ENCODE measurements at places on chromosomes 7 and 10.
A peak's percentile ranks its signal among the peaks of the same experiment; 100 is the strongest.

DNA sequence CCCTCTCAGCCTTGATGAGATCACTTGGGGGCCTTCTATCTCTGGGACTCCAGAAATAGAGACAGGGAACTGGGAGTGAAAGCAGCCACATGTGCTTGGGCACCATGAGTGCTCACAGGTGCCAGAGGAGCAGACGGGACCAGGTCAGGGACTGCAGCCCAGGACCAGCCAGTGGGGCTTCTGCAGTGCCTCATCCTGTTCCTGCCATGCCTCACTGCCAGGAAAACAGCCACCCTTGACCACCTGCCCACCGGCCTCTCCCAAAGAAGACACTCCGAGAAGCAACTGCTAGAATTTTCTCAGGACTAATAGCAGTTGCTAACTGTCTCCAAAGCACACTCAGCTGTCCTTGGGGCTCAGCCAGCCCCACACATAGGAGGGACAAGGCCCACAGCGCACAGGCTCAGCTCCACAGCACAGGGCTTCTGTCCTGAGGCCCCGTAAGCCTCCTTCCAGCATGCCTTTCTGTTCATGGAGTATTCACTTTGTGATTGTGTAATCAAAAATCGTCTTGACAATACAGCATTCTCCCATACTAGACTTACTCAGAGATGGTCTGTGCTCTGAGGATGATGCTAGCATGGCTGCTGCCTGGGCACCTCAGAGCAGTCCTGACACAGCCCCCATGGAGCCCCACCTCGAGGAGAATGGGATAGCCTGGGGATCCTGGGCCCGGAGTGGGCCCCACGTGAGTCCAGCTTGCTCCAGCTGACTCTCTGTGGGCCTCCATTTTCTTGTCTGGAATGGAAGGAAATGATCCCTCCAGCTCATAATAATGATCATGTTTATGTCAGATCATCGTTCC, 115.7 kb upstream of the RET start:
- no peak for DNase-seq

DNA sequence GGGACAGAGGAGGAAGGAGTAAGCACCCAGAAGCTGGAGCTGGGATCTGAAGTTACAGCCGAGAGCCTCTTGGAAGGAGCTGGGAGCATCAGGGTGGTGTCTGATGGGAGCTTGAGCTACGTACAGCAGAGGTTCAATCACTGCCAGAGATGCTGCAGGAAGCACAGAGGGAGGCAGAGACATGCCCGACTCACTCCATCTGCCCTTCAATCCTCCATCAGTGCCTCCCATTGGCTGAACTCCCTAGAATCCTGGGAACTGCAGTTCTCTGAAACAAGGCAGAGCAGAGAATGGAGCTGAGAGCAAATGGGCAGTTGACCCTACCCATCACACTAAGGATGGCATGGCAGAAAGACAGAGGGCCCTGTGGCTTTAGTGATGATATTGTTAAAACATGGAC, 40.0 kb upstream of the CTBP2 start:
- DNase-seq = no peak

- no peak for DNase-seq
Observed at GRCh38 chr10:122034149-122034756, 45.3 kb downstream of the TACC2 start.

DNA sequence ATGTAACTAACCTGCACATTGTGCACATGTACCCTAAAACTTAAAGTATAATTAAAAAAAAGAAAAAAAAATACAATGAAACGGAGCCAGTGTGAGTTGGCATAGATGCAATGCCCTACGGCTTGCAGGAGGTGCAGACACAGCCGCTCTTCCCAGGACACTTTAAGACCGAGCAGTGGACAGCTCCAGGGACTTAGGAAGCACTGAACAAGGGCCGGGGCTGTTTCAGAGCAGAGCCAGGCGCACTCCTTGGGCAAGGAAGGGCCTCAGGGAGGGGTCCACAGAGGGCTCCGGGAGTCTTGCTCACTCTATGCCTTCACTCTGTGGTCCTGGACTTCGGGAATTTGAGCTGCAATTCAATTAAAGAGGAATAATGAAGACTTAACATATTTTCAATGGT, 355.3 kb downstream of the TCERG1L start:
- no peak for DNase-seq

GRCh38 chr7:6250364-6250833, 22.0 kb downstream of the CYTH3 start:
- DNase-seq = no peak

GRCh38 chr7:93890464-93891068, at the start of gene TFPI2:
TSS of gene TFPI2 (minus strand) at chr7:93890753. CDS start at chr7:93890678, 75 bp downstream.
- no peak for DNase-seq

- no peak for DNase-seq
Observed at GRCh38 chr10:71191551-71192076, 20.8 kb upstream of the UNC5B start.

DNA sequence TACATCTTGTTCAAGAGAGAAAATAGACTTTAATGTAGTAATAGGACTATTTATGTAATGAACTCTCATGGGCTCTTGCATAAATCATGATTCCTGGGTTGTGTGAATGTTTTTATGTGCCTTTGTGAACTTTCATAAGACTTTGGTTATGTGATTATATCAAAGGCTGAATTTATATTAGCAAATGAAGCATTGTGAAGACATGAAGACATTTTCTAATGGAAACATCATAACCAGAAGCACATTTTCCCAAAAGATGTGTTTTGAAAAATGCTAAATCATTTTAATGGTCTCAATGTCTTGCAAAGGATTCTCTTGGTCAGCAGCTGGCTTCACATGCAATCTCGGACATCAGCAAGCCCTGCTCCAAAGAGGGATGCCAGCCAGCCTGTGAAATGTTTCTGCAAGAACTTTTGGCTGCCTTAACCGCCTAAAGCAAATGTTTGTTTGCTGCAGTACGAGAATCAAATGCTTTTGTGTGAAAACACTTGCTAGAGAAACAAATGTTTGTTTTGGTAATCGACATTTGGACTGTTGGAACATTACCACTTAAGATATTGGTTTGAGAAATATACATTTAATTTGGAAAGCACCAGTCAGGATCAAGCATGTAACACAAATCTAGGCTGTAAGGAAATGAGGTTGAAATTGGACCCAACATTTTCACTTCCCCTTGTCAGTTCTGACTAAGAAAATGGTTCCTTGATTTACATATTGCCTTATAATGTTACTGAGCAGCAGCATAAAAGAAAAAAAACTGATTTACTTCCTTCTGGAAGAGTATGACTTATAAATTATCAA, 102.1 kb downstream of the RTKN2 start:
- DNase-seq = no peak

GRCh38 chr7:148800677-148801076, 83.4 kb downstream of the EZH2 start:
- DNase-seq = no peak

- DNase-seq = no peak
Observed at GRCh38 chr10:120824881-120825309, 26.3 kb upstream of the WDR11 start.

DNA sequence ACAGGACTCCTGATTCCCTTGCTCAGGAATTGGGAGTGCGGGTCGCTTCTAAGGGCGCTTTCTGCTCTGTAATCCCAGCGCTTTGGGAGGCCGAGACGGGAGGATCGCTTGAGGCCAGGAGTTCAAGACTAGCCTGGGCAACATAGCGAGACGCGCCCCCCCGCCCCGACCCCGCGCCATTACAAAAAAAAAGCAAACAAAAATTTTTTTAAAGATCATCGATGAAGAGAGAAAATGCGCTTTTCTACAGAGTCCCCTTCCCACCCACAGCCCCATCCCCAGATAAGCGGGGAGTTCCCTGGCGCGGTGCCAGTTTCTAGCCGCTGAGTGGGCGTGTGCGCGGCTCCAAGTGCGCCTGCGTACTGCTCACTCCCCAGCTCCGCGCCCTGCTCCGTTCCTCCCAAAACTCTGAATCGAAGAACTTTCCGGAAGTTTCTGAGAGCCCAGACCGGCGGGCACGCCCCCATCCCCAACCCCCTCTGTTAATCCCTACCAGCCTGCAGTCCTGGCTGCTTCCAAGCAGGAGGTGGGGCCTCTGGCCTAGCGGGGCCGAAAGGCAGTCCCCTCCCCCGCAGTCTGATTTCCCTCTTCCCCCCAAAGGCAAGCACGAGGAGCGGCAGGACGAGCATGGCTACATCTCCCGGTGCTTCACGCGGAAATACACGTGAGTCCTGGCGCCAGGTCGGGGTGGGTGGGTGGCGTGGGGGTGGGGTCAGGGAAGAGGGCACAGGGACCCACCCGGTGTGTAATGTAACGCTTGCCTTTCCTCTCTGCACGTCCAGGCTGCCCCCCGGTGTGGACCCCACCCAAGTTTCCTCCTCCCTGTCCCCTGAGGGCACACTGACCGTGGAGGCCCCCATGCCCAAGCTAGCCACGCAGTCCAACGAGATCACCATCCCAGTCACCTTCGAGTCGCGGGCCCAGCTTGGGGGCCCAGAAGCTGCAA, 1.0 kb downstream of the HSPB1 start:
- peak; percentile 63 for DNase-seq

- no peak for DNase-seq
Observed at GRCh38 chr10:84097787-84098353, 41.4 kb upstream of the GHITM start.

- DNase-seq = no peak
Observed at GRCh38 chr7:1883031-1883761, 213.1 kb downstream of the ELFN1 start.

GRCh38 chr10:6729071-6729774, 149.1 kb upstream of the PRKCQ start:
- DNase-seq = no peak

DNA sequence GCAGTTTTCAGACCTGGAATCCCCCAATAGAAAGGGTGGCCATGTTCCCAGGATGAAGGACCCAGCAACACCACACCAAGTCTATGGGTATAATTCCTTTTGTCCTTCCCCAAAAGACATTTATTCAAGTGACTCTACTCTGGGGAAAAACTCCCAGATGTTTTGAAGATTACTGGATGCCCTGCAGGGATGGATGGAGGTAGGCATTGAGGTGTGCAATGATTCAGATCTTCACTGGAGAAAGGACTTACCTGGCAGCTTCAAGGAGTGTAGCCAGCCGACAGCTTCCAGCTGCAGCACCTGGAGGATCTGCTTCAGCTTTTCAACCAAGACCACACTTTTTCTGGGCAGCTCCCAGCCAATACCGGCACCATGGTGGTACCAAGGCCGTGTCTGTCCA, 172.0 kb downstream of the BAMBI start:
- no peak for DNase-seq

DNA sequence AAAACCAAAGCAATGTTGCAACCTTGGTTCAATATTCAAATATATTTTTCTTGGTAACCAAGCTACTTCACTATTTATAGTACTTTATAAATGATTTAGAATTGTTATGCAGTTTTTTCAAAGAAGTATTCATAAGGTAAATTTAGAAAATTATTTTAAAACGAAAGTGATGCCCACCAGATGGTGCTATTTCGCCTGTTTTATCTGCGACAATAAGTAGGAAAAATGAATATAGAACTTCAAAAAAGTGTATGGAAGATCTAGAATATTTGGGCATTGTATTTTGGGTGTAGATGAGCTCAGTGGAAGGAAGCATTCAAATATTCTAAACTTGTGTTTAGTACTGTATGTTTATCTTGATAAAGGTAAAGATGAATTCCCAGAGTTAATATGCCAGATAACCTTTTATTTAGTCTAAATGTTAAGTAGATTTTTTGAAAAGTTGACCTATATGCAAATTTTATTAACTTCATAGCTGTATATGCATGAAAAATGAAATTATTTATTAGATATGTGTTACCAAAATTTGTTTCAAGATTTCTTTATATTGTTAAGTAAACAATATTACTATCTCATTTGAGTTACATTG, 93.2 kb downstream of the ADK start:
- DNase-seq = no peak

DNA sequence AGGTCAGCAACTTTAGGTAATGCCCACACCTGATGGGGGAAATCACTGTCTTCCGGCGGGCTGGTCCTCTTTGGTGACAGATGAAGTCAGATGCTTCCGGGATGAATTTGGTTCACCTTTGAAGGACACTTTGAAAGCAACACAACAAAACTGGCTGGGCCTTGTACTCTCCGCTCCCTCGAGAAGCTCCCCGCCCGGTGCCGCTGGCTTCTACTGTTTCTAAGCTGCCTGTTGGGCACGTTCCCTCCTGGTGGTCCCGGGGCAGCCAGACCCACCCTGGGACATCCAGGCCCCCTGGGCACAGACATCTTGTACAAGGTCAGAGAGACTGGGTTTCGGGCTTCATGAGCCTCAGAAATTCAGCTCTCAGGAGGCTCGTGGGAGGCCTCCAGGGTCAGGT, 452.3 kb downstream of the DNAJB6 start:
- DNase-seq = no peak

DNA sequence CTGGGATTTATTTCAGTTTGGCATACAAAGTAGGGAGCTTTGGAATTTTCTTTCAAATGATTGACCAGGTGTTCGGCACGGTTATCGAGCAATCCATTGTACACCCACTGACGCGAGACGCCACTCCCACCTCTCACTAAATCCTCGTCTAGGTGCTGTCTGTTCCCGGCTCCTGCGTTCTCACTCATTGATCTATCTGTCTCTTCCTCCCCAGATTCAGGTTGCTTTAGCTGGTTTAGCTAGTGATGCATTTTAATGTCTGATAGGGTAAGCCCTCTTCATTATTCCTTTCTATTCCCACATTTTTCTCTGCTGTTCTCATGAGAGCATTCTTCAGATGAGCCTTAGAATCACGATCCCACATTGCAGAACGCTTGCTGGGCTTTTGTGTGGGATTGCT, 91.7 kb downstream of the ELFN1 start:
- DNase-seq = no peak

GRCh38 chr7:37706804-37707203, 23.2 kb downstream of the GPR141 start:
- no peak for DNase-seq

GRCh38 chr7:150903606-150904005, 51.3 kb downstream of the AOC1 start:
- no peak for DNase-seq

- DNase-seq = no peak
Observed at GRCh38 chr7:132171130-132171576, 405.1 kb downstream of the PLXNA4 start.

DNA sequence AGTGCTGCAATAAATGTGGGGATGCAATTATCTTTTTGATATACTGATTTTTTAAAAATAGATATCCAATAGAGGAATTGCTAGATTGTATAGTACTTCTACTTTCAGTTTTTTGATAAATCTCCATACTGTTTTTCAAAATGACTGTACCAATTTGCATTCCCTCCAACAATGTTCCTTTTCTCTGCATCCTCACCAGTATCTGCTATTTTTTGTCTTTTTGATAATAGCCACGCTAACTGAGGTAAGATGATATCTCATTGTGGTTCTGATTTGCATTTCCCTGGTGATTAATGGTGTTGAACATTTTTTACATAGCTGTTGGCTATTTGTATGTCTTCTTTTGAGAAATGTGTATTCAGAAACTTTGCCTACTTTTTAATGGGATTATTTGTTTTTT, 217.7 kb upstream of the MTPN start:
- no peak for DNase-seq

- DNase-seq = no peak
Observed at GRCh38 chr10:51251110-51251509, 176.8 kb downstream of the PRKG1 start.

GRCh38 chr10:106500041-106500924, 664.2 kb downstream of the SORCS1 start:
- DNase-seq = no peak

- DNase-seq = no peak
Observed at GRCh38 chr7:29596593-29597178, 33.1 kb downstream of the PRR15 start.

- no peak for DNase-seq
Observed at GRCh38 chr10:97854743-97855142, 5.1 kb downstream of the GOLGA7B start.

GRCh38 chr7:97145068-97145467, 27.6 kb downstream of the SDHAF3 start:
- no peak for DNase-seq

GRCh38 chr10:110672580-110672919, 28.4 kb downstream of the RBM20 start:
- no peak for DNase-seq

GRCh38 chr7:15571301-15571878, 9.6 kb upstream of the AGMO start:
- DNase-seq = no peak
